ENCODE measurements at places on chromosomes 1 and 21.

DNA sequence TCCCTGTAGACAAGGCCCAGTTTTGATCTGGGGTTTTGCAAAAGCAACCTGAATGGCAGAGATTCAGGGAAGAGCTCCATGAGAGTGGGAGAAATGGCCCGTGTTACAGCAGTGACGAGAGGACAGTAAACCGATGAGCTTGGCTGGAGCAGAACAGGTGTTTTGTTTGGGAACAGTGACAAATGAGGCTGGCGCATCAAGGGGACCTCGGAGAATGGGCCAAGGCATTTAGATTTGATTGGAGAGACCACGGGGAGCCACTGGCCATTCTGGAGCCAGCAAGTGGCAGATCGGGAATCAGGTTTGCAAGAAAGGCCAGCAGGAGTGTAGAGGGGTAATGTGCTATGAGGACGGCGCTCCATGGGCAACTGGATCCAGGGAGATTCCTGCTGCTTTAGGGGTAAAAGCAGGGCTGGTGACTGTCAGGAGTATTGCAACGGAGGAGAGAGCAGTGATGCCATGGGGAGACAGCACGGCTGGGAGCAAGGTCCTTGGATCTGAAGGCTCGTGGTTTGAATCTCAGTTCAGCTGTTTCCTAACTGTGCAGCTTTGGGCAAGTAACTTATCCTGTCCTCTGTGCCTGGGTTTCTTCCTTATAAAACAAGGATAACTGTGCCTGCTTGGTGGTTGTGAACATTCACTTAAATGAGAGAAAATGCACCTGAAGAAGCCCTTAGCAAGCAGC is 9.9 kb upstream of the KLHDC7A start:
- no peak for DNase-seq

DNA sequence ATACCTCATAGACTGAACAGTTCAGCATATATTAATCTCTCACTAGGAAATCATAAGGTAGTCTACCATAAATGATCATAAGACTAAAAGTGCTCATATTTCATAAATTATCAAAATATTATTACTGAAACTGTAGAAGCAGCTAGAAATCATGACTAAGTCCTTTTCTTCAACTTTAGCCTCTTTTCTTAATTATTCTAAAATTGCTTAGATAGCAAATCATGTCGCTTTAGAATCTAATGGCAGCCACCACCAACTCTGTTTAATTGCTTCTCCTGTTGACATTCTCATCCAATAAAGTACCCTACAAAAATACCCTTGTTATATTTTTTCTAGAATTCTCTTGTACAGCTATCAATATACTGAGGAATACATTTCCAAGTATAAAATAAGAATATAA is 102.9 kb downstream of the DENND1B start:
- no peak for DNase-seq

- peak; percentile 75 for DNase-seq
Measured at GRCh38 chr1:203327684-203328457, 22.6 kb downstream of the BTG2 start.

GRCh38 chr21:24658926-24659325 is 948.4 kb downstream of the MRPL39 start:
- DNase-seq = no peak

DNA sequence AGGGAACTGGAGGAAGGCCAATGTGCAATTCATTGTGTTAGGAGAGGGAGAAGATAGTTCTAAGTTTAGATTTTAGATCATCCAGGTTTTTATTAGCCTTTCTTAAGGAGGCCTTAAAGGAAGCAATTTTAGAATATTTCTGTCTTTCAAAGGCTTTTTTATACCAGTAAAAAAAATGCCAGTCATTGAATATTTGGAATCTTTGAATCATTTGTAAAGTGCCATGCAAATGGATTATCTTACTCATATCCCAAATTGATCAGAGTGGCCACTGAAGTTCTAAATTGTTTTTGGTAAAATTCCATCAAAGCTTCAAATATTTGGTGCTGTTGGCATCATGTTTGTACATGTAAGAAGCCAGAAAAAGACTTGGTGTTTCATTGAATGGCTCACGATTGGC is 244.8 kb downstream of the RPS6KC1 start:
- DNase-seq = no peak

DNA sequence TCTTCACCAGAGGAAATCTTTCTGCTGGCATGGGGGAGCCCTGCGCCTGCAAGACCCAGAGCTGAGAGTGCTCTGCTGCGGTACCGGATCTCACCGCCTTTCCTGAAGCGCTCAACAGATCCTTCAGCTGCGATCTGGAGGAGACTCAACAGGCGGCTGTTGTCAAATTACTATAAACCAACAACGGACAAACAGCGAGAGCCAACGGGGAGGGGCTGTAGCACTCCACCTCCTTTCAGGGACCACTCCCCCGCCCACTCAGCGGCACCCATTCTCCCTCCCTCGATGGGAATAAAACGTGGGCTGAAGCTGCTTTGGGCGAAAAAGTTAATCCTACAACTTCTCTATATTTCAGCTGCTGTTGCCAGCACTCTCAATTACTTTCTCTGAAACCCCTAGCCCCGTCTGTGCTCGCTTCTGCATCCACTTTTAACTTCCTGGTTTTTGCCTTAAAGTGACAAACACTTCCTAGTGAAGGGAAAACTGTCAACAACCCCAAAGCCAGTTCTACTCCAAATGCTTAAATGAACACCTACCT is at the start of gene FMO5:
TSS of gene FMO5 (minus strand) at position 147 of the 538 bp plus-strand sequence. CDS start 310 bp downstream, outside the sequence.
- peak; percentile 71 for DNase-seq

- no peak for DNase-seq
Measured at GRCh38 chr1:78676993-78677392, 27.4 kb downstream of the IFI44 start.

DNA sequence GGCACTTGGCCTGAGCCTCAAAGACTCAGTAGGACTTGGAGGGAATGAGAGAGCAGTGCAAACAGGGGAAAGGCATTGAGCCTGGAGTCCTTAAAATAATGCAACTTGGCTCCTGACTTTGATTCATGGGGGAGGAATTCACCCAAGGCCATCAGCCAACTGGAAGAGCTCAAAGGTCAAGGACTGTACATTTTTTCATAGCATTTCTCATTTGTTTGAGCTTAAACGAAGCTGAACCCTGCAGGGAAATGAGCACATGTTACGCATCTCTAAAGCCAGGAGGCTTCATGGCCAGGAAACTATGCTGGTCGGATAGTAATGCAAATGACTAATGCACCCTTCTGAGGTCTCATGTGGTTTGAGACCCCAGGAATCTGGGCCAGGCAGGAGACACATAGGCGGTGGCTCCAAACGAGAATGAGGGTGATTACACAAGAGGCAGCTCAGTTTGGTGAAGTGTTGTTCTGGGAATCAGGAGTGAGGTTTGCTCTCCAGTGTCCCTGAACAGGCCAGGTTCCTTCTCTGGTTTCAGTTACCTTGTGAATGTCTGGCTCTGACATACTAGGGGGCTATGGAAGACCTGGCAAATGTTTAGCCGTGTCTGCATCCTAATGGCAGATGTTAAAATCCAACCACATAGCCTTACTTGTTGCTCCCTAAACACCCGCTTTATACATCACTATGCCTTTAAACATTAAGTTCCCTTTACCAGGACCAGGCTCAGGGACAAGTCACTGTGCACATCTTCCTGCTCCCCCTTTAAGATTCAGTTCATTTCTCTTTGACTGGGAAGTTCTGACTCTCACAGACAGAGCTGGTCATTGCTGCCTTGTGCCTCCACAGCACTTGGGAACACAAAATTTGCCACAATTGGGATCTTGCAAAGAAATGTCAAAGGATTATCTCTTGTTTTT is 503.9 kb upstream of the USP24 start:
- no peak for DNase-seq

- DNase-seq = no peak
Measured at GRCh38 chr1:101408212-101409042, 171.6 kb downstream of the S1PR1 start.

- DNase-seq = no peak
Measured at GRCh38 chr1:211333906-211334305, 7.3 kb downstream of the TRAF5 start.

DNA sequence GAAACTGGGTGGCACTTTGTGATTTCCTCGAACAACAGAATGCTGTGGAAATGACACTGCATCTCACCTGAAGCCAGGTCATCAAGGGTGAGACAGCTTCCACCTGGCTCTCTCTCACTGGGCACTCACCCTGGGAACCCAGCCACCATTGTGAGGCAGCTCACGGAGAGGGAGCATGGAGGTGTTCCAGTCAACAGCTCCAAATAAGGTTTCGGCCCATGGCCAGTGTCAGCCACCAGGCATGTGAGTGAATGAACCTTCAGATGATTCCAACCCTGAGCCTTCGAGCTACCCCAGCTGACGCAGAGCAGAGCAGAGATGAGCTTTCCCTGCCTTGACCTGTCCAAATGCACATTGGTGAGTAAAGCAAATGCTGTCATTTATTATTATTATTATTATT is 58.1 kb downstream of the SYDE2 start:
- DNase-seq = no peak

- DNase-seq = no peak
Measured at GRCh38 chr1:111452581-111452980, 3.3 kb downstream of the ATP5PB start.

GRCh38 chr1:207014728-207015127 is 17.8 kb downstream of the C1orf116 start:
- DNase-seq = no peak

DNA sequence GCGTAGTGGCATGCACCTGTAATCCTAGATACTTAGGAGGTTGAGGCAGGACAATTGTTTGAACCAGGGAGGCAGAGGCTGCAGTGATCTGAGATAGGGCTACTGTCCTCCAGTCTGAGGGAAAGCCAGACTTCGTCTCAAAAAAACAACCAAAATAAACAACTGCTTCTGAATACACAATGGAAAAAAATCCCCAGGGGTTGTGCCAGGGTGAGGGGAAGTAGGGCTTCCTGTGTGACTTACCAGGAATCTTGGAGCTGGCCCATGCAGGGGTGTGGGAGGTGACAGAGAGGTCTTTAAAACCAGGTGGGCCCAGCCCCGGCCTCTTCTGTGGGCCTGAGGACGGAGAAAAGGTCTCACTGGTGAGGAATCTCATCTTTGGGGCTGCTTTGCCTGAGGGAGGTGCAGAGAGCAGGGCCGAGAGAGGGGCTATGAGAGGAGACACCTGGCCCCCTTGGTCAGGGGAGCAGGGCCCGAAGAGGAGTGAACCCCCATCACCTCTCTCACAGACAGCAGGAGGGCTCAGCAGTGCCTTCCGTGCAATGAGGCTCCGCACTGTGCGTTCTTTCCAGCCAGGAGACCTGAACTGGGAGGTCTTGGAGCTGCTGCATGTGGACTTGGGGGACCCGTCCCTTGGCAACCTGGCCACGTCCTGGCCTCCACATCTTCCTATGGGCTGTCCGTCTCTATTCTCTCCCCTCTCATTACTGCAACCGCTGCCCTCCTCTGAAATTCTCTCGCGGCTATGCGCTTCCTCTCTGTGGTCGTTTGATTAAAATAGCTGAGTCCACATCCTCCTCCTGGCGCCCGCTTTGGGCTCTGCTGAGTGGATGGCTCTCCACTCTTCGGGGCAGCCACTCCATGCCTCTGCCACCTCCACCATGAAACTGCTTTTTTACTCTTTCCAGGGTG is 10.7 kb downstream of the PLA2G5 start:
- DNase-seq = no peak

DNA sequence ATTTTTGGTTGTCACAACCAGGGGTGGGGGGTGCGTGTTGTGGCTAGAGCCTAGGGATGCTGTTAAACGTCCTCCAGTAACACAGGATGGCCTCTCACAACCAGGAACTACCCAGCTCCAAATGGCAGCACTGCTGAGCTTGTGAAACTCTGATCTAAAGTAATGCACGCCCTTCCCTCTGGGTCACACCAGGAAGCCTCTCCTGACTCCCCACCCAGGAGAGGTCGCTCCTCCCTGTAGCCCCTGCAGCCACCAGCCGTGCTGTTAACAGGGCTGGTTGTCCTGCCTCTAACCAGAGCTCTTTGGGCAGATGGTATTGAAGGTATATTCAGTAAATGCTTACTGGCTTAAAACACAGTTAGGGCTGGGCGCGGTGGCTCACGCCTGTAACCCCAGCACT is 73.2 kb downstream of the NKAIN1 start:
- DNase-seq = no peak

DNA sequence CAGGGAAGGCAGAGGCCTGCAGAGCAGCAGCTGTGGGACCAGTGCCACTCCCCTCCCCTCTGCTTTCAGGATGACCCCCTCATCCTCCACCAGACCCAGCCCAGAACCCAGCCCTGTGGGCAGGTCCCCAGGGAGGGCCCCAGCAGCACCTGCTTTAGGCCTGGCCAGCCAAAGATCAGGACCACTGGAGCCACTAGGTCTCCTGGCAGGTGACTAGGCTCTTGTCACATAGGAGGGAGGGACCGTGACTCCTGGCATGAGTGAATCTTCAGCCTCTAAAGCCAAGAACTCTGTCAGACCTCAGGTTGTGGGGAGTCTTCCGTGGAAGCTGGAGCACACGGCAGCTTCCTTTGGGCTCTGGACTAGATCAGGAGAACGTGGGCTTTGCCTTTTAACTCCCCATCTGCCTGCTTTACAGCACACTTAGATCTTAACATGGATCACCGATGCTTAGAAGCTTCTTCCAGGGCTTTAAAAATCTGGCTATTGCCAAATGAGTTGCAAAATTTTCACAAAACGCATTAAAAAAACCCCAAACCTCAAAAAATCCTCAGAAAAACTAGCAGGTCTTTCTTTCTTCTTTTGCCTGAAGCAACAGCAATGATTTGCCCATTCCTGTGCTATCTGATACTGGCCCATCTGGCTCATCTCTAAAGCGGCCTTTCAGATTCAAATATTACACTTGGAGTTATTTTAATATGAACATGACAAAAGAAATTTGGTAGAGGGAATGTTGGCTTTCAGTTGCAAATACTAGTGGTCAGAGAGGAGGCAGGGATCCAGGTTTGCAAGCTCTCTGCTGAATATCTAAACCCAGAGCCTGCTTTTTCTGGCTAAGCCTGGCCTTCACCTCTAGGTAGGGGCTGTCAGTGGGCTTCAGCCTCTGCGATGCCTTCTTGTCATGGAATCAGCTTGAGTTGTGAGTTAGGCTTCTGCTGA is 235.2 kb downstream of the SDCCAG8 start:
- DNase-seq = no peak

GRCh38 chr1:161196521-161197451 is 2.1 kb downstream of the ADAMTS4 start:
- DNase-seq = no peak

DNA sequence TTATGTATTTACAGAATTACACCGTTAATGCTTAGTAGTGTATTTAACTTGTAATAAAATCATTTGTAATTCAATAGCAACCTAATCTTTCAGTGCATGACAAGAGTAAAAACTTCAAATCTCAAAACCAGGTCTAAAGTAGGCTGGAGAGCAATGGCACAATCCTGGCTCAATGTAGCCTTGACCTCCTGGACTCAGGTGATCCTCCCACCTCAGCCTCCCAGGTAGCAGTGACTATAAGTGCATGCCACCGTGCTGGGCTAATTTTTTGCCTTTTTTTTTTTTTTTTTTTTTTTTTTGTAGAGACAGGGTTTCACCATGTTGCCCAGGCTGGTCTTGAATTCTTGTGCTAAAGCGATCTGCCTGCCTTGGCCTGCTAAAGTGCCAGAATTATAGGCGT is 11.3 kb downstream of the IPP start:
- DNase-seq = no peak

DNA sequence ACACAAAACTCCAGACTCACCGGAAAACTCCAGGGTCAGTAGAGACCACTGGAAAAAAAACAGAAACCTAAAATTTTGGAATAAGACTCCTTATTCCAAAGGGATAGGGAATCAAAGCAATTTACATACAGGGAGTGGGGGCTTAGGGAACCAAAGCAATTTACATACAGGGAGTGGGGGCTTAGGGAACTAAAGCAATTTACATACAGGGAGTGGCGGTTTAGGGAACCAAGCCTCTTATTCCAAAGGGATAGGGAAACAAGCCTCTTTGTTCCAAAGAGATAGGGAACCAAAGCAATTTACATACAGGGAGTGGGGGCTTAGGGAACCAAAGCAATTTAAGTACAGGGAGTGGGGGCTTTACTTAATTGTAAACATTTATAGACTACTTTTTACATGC is 28.4 kb upstream of the TTLL7 start:
- no peak for DNase-seq
